D721Med (cell line): ENCODE measurements at places on chromosomes 5 and 9.

DNA sequence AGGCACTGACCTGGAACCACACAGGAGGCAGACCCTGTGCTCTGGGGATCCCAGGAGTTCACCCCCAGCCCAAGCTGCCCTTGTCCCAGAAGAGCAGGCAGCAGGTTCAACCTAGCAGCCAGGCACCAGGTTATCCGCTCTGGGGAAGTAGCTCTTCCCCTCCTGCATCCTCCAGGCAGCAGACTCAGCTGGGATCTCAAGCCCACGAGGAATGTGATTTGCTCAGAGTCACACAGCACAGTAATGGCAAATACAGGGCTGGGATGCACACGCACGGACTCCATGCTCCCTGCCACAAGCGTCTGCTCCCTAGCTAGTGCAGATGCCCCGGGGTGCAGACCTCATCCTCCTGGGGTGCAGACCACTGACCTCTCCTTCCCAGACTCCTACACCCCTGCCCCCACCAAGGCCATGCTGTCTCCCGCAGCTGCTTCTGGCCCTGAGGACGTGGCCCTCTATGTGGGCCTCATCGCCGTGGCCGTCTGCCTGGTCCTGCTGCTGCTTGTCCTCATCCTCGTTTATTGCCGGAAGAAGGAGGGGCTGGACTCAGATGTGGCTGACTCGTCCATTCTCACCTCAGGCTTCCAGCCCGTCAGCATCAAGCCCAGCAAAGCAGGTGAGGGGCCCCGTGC is 25.5 kb downstream of the HK3 start:
- no peak for DNase-seq

GRCh38 chr9:92804727-92805126 is 40.1 kb upstream of the BICD2 start:
- DNase-seq: no peak

- DNase-seq: no peak
These were observed 96.6 kb downstream of the ISL1 start for GRCh38 chr5:51479840-51480239.

DNA sequence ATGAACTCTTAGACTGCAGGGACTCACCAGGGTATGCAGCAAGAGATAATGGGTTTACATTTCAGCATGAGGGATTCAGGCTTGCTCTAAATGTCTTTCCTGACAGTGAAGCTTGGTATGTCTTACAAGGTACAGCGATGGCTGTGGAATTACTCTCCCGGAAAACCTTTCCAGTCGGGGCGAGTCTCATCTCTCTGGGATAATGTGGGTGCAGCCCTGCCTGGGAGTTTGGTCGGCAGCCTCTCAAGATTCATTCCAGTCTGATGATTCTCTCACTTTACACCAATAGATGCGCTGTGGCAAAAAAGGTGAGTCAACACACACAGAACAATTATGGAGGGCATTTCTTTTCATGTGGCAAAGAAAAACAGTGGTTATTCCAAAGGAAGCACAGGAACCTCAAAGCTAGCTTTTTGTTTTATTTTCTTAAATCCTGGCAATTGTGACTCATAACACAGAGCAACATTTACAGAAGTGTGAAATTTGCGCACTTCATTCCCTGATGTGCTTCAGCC is 190.3 kb downstream of the DCP2 start:
- DNase-seq: no peak

DNA sequence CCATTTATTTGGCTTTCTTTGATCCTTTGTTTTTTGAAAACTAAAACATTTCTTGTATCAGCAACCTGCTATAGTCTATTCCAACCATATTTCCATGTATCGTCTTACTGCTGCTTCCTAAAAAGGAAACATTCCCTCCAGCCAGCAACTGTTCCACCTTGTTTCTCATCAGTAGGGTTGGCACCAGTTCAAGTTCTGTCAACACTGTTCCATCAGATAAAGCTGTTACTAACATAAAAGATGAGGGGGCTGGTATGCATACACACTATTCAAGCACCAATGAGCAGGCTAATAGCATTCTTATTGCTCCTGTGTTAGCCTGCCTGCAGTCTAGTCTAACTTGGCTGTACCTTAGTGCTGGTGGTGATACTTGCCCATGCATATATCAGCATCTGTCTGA is 178.3 kb downstream of the CWC27 start:
- no peak for DNase-seq

GRCh38 chr9:109506097-109506712 is 8.1 kb upstream of the PTPN3 start:
- no peak for DNase-seq

DNA sequence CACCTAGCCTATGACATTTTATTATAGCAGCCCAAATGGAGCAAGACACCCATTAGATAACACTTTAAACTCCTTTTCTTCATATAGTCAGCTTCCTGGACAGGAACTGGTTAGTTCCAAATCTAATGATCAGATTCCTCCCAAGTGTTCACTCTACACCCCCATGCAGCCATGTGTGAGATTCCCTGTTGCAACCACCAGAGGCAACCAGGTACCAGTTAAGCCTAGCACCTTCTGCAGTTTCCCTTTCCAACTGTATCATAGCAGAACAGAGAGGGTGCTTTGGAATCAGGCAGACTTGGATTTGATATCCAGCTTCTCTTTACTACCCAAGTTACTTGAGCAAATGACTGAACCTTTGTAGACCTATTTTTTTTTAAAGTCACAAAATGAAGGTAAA is 296.6 kb upstream of the PCSK5 start:
- no peak for DNase-seq

DNA sequence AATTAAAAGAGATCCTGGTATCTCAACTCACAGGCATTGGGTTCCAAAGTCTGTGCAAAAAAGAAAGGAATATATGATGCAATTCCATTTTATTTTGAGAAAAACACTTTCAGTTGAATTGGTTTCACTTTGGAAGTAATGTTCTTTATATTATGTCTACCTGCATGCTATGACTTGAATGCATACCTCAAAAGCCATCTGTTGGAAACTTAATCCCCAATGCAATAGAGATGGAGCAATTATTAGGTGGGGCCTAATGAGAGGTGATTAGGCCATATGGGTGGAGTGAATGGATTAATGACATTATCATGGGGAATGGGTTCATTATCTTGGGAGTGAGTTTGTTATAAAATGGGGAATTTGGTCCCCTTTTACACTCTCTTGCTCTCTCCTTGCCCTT is 293.3 kb downstream of the CSNK1G3 start:
- DNase-seq: no peak

GRCh38 chr5:37055383-37055990 is 178.9 kb downstream of the NIPBL start:
- DNase-seq: no peak

DNA sequence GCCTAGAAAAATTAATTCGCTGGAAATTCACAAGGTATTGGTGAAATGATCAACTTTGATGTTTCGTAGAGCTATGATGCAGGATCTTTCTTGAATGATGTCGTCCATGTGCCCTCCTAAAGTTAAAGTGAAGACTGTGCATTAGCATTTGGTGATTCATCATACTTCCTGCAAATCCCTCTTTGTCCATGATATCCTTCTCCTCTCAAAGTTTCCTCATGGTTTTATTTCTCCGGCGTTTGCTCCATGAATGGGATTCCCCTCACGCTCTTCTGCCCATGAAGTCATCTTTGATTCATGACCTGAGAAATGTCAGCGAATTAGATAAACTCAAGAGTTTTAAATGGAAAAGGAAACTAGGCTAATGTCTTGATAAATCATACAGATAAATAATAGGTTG is 372.7 kb downstream of the PSAT1 start:
- no peak for DNase-seq

DNA sequence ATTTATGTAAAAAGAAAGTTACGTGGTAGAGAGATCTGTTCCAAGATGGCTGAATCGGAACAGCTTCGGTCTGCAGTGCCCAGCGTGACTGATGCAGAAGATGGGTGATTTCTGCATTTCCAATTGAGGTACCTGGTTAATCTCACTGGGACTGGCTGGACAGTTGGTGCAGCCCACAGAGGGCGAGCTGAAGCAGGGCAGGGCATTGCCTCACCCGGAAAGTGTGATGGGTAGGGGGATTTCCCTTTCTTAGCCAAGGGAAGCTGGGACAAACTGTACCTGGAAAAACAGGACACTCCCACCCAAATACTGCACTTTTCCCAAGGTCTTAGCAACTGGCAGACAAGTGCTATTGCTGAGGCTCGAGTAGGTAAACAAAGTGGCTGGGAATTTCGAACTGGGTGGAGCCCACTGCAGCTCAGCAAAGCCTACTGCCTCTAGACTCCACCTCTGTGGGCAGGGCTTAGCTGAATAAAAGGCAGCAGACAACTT is 13.1 kb upstream of the HSD17B4 start:
- DNase-seq: no peak

DNA sequence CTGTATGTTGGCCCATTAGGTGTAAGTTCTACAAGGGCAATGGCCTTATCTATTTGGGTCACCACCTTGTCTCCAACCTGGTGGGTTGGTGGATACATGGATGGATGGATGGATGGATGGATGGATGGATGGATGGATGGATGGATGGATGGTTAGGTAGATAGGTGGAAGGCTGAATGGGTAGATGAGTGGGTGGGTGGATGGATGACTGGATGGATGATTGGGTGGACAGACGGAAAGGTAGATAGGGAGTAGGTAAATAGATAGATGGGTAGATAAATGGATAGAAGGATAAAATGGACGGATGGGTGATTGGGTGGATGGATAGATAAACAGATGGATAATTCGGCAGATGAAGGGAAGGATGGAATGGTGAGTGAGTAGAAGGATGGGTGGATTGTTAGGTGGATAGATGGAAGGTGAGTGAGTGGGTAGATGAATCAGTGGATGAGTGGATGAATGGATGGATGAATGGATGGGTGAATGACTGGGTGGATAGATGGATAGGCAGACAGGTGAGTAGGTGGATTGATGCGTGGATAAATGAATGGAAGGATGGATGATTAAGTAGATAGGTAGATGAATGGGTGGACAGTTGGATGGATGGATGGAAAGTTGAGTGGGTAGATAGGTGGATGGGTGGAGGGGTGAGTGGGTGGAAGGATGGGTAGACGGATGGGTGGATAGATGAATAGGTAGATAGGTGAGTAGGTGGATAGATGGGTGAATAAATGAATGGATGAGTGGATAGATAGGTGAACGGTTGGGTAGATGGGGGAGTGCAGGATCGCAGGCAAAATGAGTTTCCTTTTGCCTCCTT is 83.1 kb upstream of the FBXW11 start:
- no peak for DNase-seq

DNA sequence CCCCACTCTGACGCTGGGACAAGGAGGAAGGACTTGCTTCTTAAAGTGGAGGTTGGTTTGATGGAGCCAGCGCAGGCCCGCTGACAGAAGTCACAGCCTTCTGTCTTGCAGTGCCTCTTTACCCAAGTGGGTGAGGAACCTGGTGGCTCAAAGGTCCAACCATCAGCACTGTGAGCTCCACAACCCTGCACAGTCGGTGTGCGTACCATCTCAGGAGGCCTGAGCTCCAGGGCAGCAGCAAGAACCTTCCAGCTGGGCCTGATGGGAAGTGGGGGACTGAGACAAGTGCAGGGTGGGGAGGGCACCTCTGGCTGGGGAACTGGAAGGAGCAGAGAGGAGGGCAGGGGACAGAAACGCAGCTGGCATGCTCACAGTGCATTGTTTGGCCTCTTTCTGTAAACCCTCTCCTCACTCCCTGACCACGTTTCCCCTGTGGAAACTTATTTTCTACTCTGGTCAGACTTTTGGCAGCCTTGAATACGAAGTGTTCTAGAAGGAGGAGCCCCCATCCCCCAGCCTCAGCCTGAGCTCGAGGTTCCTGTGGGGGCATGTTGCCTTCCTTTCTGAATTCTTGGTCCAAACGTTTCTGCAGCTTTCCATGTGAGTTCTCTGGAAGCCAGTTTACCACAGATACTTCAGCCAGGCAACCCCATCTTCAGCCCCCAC is 178.5 kb upstream of the PITX1 start:
- DNase-seq: no peak

DNA sequence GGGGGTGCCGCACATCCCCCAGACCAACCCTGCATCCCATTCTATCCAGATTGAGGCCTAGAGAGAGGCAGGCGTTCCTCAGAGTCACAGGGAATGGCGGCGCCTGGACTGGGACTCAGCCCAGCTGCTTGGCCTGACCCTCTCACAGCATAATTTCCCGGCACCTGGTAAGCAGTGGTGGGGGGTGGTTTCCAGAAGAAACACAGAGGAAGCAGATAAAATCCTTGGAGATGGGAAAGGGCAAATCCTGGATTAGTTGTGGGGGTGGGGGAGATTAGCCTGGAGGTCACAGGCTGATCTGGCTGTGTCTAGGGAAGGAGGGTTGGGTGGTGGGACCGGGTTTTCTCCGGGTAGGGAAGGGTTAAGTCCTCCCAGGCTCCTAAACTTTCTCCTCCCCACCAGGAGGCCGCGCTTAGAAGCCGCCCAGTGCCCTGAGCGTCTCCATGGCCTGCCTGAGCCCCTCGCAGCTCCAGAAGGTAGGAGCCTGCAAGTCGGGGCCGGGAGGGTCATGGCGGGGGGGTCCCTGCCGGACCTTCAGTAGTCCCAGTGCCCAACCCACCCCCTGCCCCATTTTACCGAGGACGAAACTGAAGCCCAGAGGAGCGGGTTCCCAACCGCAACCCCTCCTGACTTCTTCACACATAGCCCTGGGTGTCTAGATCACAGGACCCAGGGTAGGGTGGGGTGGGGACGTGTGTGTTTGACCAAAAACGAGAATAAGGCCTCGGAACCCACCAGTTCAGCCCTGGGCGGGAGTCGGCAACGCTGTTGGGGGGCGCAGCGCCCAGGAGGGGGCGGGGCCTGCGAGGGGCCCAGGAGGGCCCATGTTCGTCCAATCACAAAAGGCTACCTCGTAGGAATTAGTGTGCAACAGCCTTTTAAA is 1.3 kb downstream of the PHYHD1 start:
- peak; percentile 85 for DNase-seq

DNA sequence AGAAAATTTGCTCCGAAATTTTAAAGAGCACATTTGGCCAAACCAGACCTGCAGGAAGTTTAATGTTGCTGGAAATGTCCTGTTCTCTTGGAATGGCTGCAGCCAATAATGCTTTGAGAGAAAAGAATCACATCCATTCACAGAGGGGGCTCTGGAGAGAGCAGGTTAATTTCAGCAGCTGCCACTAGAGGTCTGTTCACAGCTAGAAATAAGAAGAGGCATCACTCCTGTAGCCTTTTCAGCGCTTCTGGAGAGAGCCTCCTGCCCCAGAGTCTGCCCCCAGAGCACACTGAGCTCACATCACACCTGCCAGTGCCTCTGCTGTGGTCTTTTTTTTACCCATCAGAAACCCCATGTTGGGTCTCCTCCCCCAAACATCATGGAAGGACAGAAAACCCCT is 124.8 kb upstream of the RAD23B start:
- DNase-seq: no peak

GRCh38 chr5:56024810-56025150 is 30.0 kb upstream of the IL6ST start:
- DNase-seq: no peak

GRCh38 chr9:26673261-26673660 is 219.3 kb downstream of the CAAP1 start:
- DNase-seq: no peak

GRCh38 chr9:110146373-110146772 is 61.6 kb downstream of the C9orf152 start:
- DNase-seq: no peak
